ENCODE measurements at places on chromosomes 5 and 9.

DNA sequence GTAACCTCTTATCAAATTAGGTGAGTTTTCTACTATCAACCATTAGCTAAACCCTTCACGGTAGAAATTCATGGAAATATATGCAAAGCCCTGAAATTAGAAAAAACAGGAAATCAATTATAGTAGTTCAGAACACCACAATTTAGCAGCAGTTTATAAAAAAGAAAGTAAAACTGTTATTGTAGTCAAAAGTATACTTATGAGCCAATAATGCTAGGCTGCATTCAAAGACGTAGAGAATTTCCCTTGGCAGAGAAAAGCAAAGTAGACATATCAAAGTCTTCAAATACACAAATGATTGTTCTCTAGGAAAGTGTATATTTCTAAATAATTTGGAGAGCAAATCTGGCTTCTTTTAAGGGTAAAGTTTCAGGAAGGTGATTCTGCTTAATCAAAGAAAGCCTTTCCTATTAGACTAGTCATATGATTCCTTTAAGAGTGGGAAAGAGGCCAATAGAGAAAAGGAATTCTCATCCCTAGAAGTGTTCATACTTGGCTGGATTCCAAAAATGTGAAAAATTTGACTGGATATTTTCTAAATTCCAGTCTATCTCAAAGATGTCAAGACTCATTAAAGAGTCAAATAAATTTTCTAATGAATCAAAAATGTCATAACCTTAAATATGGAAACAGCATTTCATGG, 185.5 kb downstream of the SMC2 start:
- DNase-seq, result no peak

DNA sequence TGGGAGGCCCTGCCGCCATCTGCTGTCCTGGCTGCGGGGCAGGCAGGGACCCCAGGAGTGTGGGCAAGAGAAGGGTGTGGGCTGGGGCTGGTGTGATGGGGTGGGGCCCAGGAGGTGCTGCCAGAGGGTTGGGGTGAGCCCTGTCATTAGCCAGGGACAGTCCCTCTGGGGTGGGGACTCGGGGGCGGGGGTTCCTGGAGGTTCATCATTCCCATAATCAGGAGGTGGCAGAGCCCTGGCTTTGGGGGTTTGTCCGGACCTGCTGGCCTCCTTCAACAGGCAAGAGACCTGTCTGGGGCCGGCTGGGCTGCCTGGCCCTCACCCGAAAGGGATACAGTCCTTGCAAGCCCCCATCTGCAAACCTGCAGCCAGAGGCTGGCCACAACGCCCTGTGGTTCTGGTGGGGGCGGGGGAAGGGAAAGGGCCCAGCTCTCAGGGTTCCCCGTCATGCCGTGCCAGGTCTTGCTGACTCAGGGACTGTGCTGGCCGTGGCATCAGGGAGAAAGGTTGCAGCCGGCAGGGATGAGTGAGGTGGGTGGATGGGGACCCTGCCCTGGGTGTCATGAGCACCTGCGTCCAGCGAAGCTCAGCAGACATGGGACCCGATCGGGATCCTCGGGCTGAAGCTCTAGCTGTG, 65.2 kb downstream of the MRPL36 start:
- no peak for DNase-seq

DNA sequence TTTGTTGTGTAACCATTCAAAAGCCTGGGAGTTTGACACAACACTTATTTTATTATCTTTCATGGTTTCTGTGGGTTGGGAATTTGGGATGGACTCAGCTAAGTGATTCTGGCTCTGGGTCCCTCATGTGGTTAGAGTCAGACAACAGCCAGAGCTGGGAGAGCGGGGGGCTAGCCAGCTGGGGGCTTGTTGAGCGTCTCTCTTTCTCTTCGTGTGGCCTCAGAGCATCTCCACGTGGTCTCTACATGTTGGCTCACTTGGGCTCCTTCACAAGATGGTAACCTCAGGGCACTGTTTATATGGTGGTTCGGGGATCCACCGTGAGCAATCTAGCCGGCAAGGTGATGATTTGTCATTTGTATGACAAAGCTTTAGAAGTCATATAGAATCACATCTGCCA, 73.6 kb downstream of the FSTL4 start:
- DNase-seq, result no peak

DNA sequence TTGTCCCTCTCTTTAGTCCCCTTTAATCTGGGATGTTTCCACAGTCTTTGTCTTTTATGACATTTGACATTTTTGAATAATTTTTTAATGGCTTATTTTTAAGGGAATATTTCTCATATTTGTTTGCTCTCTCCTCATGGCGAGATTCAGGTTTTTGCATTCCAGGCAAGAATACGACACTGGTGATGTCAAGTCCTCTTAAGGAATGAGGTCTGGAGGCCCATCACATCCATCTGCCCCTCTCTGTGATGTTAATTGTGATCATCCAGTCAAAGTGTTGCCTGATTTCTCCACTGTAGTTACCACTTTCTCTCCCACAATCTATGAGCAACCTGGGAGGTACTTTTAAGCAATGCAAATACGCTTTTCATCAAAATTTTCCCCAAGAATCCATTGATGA, 193.2 kb downstream of the MAST4 start:
- DNase-seq, result no peak

DNA sequence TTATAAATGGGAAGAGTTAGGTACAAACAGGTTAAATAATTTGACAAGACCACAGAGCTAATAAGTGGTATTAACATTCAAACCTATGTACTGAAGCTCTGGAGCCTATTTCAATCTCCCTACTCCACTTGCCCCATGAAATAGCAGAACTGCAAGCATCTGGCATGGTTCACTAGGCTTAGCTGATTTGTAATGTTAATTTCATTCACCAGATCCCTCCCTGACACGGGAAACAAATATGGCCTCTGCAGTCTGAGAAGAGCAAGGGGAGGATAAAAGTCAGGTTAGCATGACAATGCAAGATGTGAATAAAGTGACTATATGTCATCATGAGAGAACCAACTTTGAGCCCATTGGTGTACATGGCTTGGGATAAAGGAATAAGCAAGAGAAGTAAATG, 428.8 kb downstream of the BRINP1 start:
- DNase-seq, result no peak

DNA sequence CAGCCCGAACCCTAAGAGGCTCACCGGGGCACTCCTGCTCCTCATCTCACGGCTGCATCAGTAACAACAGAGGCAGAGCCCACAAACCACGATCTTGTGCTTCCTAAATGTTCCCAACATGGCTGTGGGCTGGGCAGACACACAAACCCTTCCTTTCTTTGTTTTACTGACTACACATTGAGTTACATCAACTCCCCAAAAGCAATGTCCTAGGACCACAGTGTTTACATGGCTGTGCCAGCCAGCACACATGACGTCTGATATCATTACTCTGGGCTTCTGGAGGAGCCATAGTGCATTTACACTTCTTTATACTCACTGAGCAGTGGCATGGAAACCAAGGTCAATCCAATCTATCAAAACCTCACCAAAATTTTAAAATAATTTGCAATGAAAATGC, 101.4 kb downstream of the LHFPL2 start:
- no peak for DNase-seq

DNA sequence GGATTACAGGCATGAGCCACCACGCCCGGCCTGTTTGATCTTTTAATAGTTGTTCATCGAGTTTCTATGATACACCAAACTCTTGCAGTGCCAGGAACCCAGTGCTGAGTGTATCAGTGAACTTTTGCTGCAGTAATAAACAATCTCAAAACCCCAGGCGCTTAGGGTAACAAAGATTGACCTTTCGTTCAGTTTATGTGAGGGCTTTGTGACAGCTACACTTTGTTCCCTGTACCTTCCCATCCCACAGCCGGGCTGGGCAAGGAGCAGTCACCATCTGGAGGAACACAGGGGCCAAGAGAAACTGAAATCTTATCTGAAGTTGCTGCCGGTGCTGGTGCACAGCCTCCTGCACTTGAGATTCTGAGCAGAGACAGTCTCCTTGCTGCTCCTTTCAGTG, 17.2 kb upstream of the WNK2 start:
- no peak for DNase-seq

- DNase-seq, result no peak
Measured at GRCh38 chr5:165014439-165014838, 1509.0 kb downstream of the MAT2B start.

GRCh38 chr5:33271606-33272005, 169.2 kb upstream of the TARS1 start:
- DNase-seq, result no peak

DNA sequence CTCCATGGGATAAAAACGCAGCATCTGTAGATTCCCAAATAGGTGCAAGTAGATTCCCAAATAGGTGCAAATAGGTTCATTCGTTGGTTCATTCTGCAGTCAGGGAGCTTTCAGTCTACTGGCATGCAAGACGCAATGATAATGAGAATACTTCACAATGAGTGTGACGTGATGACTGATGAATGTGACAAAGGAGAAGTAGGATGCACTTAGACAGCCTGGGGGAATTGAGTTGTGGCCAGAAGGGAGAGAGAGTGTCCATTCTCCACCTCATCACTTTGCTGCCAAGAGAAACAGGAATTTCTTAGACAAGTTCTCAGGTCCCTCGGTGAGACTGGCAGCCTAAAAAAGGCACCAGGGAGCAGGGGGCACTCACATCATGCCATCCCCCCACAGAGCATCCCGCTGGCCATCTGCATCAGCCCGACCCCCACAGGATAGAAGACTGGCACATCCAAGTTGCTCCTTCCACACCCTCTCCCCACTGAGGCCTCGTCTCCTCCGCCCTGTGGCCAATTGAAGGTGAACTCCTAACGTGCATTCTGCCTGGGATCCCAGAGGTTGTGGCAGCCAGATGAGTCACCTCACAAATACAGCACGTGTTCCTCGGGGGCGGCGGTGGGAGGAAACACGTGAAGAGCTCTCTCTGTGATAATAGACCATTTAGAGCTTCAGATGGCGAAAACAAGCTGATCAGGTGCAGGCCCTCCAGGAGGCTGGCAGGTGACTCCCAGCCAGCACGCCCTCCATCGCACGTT, 19.9 kb upstream of the KCNIP1 start:
- no peak for DNase-seq

DNA sequence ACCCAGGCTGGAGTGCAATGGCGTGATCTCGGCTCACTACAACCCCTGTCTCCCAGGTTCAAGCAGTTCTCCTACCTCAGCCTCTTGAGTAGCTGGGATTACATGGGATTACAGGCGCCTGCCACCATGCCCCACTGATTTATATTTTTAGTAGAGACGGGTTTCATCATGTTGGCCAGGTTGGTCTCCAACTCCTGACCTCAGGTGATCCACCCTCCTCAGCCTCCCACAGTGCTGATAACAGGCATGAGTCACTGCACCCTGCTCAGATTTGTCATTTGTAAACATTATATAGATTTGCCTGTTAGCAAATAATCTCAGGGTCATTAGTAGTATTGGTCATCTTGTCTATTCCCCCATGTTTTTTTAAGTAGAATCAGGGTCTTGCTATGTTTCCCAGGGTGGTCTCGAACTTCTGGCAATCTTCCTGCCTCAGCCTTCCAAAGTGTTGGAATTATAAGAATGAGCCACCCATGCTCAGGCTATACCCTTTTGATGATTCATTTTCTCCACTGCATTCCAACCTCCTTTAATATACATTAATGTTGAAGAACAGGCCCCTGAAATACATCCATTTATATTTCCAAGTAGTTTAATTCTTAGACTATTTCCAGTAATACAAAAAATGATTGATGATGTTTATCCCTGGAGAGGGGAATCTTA, 17.3 kb downstream of the CENPH start:
- DNase-seq, result no peak

GRCh38 chr9:3525096-3525835, 535 bp downstream of the RFX3 start:
- no peak for DNase-seq

- DNase-seq, result no peak
Measured at GRCh38 chr5:134511796-134512660, 13.4 kb upstream of the JADE2 start.

DNA sequence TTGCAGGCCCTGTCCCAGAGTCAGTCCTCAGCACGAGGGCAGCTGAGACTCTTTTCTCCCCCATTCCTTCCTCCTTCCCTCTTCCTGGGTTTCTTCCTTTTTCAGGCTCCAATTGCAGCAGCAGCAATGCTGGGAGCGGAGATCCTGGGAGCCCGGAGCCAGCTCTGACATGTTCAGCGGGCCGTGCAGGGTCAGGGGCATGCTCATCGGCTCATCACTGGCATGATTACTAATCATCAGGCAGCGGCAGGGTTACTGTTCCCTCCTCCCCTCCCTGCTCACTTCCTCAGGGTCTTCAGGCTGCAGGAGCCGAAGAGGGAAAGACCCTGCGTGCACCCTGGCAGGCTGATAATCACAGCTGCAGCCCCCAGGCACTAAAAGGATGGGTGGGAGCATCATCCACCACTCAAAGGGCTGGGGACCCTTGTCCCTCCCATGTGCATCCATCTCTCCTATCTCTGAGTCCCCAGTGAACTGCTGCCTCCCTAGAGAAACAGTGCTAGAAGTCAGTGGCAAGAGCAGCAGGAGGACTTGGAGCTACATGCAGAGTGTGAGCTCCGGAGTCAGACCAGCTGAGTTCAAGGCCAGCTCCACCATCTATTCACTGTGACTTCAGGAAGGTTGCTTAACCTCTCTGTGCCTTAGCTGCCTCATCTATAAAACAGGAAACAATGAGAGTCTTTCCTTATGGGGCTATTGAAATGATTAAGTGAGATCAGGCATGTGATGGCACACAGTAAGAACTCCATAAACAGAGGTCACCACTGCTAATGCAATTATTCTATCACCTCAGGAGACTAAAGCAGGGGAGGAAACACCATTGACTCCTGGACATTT, 7.8 kb upstream of the KCNIP1 start:
- no peak for DNase-seq

DNA sequence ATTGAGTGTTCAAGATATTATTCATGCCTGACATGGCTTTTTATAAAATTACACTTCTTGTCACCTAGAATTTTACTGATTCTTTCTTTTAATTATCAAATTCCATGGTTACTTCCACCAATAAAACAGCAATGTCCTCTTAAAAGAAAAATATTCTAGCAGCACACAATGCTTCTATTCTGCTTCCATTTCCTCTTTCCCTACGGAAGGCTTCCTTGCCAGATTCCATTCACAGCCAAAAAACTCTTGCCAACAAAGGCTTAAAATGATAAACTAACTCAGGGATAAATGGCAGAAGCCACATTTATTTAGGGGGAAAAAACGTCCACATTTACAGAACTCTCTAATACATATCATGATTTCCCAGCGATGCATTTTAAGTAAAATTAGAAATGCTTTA, 111.6 kb downstream of the CTNND2 start:
- DNase-seq, result no peak

DNA sequence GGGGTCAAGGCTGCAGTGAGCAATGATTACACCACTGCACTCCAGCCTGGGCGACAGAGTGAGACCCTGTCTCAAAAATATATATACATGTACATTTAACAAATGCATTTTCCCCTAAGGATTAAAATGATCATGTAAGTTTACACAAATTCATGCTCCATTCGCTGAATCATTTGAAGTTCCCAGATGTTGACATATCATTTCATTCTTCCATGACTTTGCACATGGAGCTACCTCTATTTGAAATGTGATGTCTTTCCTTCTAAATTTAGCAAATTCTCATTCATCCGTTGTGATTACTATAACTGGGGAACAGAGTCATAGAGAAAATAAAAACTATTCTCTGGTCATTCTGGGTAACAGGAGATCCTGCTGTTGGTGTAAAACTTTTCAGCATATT, 10.6 kb downstream of the PTGER4 start:
- no peak for DNase-seq

Measured in stimulated activated CD8-positive, alpha-beta memory T cell treated with anti-CD3 and anti-CD28 coated beads, Interleukin-7, amount 100 ng/mL, for 4 hours (primary cell).